ENCODE measurements at places on chromosomes 7 and 10. TPM values are rescaled to one million over a fixed set of nuclear protein-coding genes. Genes with fewer than 3 reads are reported as not detected.

DNA sequence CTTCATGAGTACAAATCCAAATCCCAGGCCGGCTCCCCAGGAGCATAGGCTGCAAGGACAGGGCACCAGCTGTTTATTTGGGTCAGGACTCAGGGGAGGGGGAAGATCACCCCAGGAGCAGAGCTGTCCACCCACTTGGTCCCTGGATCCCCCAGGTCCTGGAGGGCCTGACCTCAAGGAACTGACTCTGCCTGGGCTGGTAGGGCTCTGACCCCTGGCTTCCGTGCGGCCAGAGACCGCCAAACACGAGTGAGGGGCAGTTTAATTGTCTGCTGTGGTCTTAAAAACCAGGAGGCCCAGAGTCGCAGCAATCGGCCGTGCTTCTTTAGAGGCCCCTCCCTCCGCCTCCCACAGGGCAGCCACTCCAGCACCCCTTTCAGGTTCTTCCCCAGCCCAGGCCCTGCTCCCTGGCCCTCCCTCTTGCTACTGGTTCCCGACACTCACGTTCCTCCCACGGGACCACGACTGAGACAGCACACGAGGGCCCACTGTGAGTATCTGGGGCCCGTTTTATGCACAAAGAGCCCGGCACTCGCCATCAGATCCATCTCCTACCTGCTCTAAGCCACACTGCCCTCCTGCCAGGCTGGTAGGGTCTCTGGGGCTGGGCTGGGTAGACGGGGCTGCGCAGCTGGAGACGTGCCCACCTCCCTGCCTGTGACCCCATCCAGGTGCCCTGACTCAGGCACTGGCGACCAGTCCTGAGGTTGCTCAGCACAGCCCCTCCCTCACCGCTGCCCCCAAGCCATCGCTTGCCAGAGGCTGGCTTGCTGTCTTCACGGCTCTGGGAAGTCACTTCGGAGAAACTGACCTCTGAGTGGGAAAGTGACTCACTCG lies 30.0 kb upstream of the CFAP46 start:
- H3K4me1 ChIP-seq: no peaks in the 10 kb centered on the region
- H3K36me3 ChIP-seq: peaks cover 2% of the 10 kb centered on the region
- peaks cover 9% of the 10 kb centered on the region for H3K27me3 ChIP-seq
- no peak overlapping the region for H3K4me3 ChIP-seq
- H3K27ac ChIP-seq: no peak overlapping the region

GRCh38 chr10:132639470-132639869 lies 101.9 kb downstream of the INPP5A start:
- peaks cover 39% of the 10 kb centered on the region for H3K4me1 ChIP-seq
- H3K4me3 ChIP-seq: no peak overlapping the region
- no peak overlapping the region for H3K27ac ChIP-seq
- H3K36me3 ChIP-seq: peaks cover 4% of the 10 kb centered on the region
- no peak for DNase-seq

- H3K27me3 ChIP-seq: peaks cover 3% of the 10 kb centered on the region
- H3K36me3 ChIP-seq: no peaks in the 10 kb centered on the region
- no peaks in the 10 kb centered on the region for H3K4me1 ChIP-seq
- H3K27ac ChIP-seq: no peak overlapping the region
- DNase-seq: no peak
These were observed 187.4 kb downstream of the PHTF2 start for GRCh38 chr7:77985974-77986339.

- no peak overlapping the region for H3K4me3 ChIP-seq
- H3K36me3 ChIP-seq: peaks cover 7% of the 10 kb centered on the region
- peaks cover 17% of the 10 kb centered on the region for H3K4me1 ChIP-seq
- H3K27me3 ChIP-seq: peaks cover 34% of the 10 kb centered on the region
- no peak overlapping the region for H3K27ac ChIP-seq
These were observed 322.9 kb upstream of the NRP1 start for GRCh38 chr10:33657154-33657908.

DNA sequence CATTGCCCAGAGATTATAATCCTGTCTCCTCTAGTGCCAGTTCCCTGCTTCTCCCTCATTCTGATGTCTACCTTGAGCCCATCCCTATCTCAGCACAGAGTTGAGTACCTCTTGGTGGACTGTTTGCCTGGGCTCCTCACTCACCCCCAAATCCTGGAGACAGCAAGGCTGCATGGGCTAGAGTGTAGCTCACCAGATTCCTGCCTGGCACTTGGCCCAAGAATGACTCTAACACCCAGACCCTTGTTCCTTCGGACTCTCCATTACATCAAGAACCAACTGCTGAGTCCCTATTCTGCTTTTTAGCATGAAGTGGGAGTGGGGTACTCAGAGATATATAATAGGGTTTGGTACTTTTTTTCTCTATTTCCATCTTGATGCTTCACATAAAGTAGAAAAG lies 22.1 kb downstream of the FAM13C start:
- DNase-seq: no peak
- H3K4me3 ChIP-seq: no peak overlapping the region
- no peaks in the 10 kb centered on the region for H3K4me1 ChIP-seq
- H3K27me3 ChIP-seq: no peaks in the 10 kb centered on the region
- H3K36me3 ChIP-seq: no peaks in the 10 kb centered on the region

GRCh38 chr10:117444497-117445040 lies 69.3 kb upstream of the PDZD8 start:
- no peak overlapping the region for H3K4me3 ChIP-seq
- H3K27me3 ChIP-seq: peaks cover 13% of the 10 kb centered on the region
- H3K36me3 ChIP-seq: peaks cover 45% of the 10 kb centered on the region
- H3K27ac ChIP-seq: no peak overlapping the region

DNA sequence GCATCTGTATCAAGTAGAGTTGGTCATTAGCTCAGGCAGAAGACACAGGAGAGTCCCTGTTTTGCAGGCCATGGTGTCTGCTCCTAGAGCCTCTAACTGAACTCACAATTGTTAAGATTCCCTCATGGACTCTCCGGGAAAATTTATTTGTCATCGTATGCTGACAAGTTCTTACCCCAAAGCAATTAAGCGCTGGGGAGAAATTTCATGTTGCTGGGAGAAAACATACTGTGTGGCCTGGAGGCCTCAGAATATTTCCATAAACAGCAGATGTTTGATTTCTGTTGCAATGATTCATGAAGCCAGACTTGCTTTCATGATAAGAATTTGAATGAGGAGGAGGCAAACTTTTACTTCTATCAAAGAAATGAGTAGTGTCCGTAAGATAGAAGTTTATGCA lies 583.2 kb downstream of the GATA3 start:
- H3K36me3 ChIP-seq: no peaks in the 10 kb centered on the region
- no peaks in the 10 kb centered on the region for H3K4me1 ChIP-seq
- peaks cover 10% of the 10 kb centered on the region for H3K27me3 ChIP-seq
- no peak overlapping the region for H3K27ac ChIP-seq

DNA sequence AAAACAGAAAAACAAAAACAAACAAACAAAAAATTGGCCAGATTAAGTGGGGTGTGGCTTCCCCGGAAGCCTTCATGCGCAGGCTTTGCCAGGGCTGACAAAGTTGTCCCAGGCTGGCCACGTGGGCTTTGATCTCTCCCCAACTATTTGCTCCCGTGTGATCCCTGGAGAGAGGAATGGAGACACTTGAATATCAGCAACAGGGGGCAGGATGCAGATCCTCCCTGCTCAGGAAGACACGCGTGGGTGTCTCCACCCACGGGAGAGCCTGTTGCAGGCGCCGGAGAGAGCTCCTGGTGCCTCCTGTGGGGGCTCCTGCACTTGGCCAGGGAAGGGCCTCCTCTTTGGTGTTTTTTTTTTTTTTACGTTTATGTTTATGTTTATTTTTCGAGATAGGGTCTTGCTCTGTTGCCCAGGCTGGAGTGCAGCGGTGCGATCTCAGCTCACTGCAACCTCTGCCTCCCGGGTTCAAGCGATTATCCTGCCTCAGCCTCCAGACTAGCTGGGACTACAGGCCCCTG lies 19.0 kb downstream of the TRIM56 start:
- no peak for DNase-seq
- H3K36me3 ChIP-seq: no peaks in the 10 kb centered on the region
- H3K4me3 ChIP-seq: no peak overlapping the region
- H3K27me3 ChIP-seq: peaks cover 49% of the 10 kb centered on the region

Gene IPMK
- total RNA-seq: 6.7 TPM

Gene KCND2
- total RNA-seq: not detected

Gene ZNF425
- 3.8 TPM for total RNA-seq

Gene PODXL
- 0.27 TPM for total RNA-seq
